Uterine smooth muscle cell (primary cell): ENCODE measurements at places on chromosomes 2 and 18. TPM values are rescaled to one million over a fixed set of nuclear protein-coding genes. Genes with fewer than 3 reads are reported as not detected.

Gene NEDD4L
- 6.0 and 6.1 TPM in 2 replicates for total RNA-seq

Gene ACTR2
- total RNA-seq, result 138 and 162 TPM in 2 replicates

Gene NPPC
- 1.3 TPM in 1 of 2 replicates, not detected in the other for total RNA-seq

Gene TNS1
- 64.6 and 97.8 TPM in 2 replicates for total RNA-seq

Gene ITGB6
- total RNA-seq, result under 0.01 TPM in 1 of 2 replicates, not detected in the other

Gene PAPOLG
- total RNA-seq, result 10.0 and 10.2 TPM in 2 replicates

Gene RUFY4
- not detected in 2 replicates for total RNA-seq

Gene COBLL1
- total RNA-seq, result 9.1 and 14.5 TPM in 2 replicates

Gene STK36
- 24.9 and 37.0 TPM in 2 replicates for total RNA-seq

Gene IL37
- 0.22 TPM in 1 of 2 replicates, not detected in the other for total RNA-seq

Gene YPEL5
- 69.7 and 140 TPM in 2 replicates for total RNA-seq
